ENCODE measurements at places on chromosomes 1 and 21.

DNA sequence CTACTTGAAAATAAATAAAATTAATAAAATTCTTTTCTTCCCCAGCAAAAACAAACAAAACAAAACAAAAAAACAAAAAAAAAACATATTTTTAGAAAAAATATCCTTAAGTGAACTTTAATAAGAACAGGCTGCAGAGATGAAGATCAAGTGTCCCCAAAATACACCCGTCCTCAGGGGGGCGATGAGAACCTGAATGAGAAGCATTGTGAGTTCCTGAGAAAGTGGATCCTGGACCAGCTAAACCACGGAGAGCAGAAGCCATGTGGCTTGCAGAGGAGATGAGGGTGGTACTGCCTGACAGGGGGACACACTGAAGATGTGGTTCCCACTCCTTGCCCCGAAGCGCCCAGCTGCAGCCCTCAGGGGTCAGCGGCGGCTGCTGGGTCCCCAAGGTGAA is 89.3 kb downstream of the ITPKB start:
- peak; percentile 64 for DNase-seq

GRCh38 chr21:41366522-41367151 is 4.8 kb downstream of the MX2 start:
- peak; percentile 97 for DNase-seq

DNA sequence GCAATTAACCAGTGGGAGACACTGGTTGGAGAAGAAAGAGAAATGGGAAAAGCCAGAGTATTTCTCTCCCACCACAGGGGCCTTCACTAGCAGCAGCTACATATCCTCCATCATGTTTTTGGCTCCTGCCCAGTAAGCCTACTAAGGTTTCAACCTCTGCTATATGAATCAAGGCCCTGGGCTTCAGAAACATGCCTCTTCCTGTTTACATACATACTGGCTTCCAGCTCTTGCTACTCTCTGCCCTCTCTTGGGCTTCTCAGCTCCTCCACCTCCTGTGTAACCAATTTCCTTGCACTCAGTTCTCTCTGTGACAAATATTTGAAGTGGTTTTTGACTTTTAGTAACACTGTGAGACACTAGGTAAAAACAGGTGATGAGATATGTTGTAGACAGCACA is 80.8 kb downstream of the LRRC7 start:
- DNase-seq, result no peak

GRCh38 chr1:243287652-243288051 is 31.8 kb downstream of the SDCCAG8 start:
- peak; percentile 91 for DNase-seq

GRCh38 chr1:95226781-95227660 is 7.0 kb upstream of the RWDD3 start:
- no peak for DNase-seq

DNA sequence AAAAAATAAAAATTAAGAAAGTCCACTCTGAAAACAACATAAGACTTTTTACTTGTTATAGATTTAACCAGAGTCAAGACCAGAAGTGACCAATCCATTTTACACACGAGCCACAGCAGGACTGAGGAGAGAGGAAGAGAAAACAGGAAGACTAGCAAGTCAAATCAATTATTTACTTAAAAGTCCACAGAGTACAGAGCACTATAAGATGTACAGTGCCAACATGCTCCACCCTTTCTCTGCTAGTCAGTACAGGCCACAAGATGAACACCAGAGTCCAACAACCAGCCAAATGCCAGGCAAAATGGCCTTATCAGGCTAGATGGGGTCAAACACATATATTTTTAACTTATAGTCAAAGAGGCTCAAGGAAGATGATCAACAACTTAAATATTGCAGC is 19.5 kb downstream of the LUZP1 start:
- DNase-seq, result peak; percentile 28

GRCh38 chr21:42047821-42048613 is 23.1 kb upstream of the UMODL1 start:
- peak; percentile 18 for DNase-seq

- peak; percentile 35 for DNase-seq
Observed at GRCh38 chr1:107691540-107691939, 273.4 kb downstream of the VAV3 start.

GRCh38 chr1:20440785-20441200 is 45.2 kb downstream of the CAMK2N1 start:
- peak; percentile 46 for DNase-seq

DNA sequence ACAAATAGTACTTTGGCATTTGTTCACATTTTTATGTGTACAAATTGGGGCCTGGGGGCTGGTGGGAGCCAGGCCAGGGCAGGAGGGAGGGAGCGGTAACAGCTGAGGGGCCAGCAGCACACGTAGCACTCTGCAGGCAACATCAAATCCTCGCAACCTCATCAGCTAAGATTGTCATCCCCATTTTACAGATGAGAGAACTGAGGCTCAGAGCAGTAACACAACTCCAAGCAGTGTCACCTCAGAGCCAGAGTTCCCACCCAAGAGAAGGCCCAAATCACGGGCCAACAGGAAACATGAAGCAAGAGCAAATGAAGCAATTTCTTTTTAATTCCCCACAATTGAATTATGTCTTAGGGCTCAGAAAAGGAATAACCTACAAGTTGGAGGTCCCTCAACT is 14.1 kb downstream of the IFFO2 start:
- no peak for DNase-seq

- DNase-seq, result peak; percentile 71
Observed at GRCh38 chr1:45359882-45360513, 19.8 kb upstream of the MUTYH start.

DNA sequence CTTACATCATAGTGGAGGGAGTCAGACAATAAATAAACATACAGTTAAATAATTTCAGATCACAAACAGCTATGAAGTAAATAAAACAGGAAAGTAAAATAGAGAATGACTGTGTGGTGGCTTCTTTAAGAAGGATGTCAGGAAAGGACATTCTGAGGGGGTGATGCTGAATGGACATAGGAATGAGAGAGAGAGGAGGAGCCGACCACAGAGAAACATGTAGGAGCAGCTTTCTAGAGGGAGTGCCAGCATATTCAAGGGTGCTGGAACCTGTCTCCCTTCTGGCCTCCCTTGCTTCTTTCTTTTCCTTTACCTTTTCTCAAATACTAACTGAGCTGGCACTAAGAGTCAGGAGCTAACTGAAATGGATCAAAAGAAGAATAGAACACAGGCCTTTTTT is 20.5 kb upstream of the BCL10 start:
- DNase-seq, result no peak

GRCh38 chr1:15148941-15149340 is 4.6 kb upstream of the TMEM51 start:
- no peak for DNase-seq

GRCh38 chr1:41108696-41109275 is 87.3 kb upstream of the SLFNL1 start:
- DNase-seq, result peak; percentile 19

GRCh38 chr1:239107676-239108075 is 278.7 kb upstream of the CHRM3 start:
- no peak for DNase-seq

- DNase-seq, result no peak
Observed at GRCh38 chr1:40392221-40392620, 18.7 kb downstream of the SMAP2 start.

DNA sequence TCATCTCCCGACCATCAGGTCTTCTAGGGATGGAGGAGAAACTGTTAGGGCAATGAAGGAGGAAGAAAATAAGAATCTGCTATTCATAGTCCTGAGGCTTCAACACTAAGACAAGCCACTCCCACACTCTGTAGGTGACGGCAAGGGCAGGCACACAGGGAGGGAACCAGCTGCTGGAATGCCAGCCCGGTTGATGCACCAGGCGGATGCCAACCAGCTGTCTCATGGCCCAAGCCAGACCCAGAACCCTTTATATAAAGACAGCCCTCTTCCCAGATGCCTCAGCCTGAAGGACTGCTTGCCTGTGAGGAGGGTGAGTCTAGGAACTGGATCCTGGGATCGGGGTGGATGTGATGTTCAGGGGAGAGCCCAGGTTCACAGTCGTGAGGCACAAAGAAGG is at the start of gene KPRP:
TSS of gene KPRP (plus strand) at position 279 of the 400 bp plus-strand sequence. CDS start 1,564 bp downstream, outside the sequence.
- no peak for DNase-seq

GRCh38 chr1:234728740-234729139 is 118.8 kb upstream of the IRF2BP2 start:
- no peak for DNase-seq

GRCh38 chr1:89276690-89277089 is 4.0 kb upstream of the GBP5 start:
- no peak for DNase-seq

DNA sequence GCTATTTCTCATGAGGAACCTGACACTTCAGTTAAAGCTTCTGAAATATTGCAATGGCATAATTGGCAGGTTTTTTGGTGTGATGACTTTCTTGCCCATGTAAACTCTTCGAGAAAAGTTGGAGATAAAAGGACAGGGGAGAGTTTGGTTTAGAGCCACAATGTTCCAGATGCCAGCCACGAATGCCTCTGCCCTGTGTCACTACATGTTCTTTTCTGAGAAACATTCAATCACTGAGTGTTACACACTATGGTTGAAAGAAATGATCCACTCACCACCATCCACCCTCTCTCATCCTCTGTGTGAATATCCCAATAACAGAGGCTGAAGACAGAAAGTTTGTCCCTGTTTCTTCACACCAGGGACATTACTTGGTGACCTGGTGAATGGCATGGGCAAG is 66.4 kb downstream of the TNFSF4 start:
- DNase-seq, result no peak

DNA sequence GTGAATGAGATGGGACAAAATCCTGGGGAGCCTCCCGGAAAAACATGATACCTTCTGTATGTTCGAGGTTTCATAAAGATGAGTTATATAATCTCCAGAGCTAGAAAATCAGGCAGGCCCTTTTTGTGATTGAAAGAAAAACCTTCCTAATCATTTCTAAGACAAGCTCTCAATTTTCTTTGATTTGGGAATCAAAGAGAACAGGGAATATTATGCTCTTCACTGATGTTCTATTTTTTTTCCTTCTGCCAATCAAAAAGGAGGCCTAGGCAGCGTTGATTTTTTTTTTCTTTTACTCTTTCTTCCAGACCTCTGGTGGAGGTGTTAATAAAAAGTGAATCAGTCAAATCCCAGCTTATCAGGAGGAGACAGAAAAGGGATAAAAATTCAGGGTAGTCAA is 34.5 kb downstream of the DIRAS3 start:
- no peak for DNase-seq

DNA sequence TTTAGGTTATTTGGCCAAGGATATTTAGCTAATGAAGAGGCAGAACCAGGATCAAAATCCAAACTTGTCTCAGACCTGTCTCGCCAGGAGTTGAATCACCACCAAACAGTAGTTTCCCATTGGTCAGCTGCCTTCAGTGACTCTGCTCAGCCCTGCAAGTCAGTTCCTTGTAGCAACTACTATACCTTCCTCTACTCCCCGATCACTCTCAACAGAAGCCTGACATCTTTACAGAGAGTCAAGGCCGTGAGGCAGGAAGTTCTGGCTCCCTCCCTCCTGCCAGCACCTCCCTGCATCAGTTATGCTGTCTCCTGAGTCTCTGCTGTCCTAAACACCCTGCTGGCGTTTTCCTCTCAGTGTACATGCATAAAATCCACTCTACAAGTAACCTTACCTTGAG is 13.2 kb downstream of the PSMD4 start:
- DNase-seq, result no peak

- no peak for DNase-seq
Observed at GRCh38 chr1:77832901-77833300, 53.5 kb downstream of the MIGA1 start.

GRCh38 chr1:56028244-56028643 is 551.1 kb downstream of the PLPP3 start:
- DNase-seq, result no peak

DNA sequence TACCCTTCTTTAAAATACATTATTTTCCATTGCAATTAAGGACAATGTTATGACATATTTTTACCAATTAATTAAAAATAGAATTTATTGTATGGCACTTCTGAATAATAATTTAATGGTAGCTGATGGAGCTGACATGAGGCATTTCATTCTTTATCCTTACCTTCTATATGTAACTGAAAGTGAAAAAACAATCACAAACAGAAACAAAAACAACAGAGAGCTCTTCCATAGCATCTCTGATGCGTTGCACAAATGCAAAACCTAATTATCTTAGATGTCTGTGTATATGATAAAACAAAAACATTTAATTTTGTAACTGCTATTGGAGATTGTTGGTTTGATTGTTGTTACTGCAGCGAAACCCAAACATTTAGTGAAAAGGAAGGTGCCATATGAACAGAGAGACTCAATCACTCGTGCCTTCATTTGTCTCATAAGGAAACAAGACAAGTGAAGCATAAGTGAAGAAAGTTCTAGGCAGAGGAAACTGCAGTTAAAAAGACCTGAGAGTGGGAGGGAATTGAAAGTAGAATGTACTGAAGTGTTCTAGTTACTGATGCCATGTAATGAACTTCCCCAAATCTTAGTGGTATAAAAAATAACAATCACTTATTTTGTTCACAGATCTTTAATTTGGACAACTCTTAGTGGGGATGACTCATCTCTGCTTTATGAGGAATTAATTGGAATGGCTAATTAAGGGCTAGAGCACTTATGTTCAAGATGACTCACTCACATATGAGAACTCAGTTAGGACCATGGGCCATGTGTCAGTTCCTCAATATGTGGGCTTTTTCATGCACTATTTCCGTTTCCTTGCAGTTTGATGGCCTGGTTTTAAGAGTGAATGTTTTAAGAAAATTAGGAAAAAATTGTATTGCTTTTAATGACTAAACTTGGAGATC is 245.0 kb upstream of the OLFM3 start:
- peak; percentile 3 for DNase-seq

- DNase-seq, result no peak
Observed at GRCh38 chr1:183841950-183842794, 37.3 kb downstream of the RGL1 start.

- DNase-seq, result peak; percentile 28
Observed at GRCh38 chr21:14306126-14306907, 76.6 kb downstream of the HSPA13 start.

DNA sequence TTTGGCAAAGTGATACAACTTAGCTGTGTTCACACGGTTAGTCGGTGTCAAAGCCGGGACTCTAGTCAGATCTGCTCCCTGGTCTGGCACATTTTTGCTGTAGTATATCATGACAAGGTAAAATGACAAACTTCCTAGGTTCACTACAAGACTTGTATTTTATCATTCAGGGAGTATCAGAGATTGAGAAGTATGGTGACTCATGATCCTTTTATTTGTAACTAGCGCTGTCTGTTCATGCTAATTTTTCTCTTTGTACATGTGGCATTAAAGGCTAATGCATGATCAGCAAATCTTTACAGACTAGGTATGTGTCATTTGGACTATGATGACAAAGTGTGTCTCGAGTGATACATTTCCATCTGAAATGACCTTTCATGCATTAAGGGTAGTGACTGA is 326.7 kb downstream of the SIPA1L2 start:
- DNase-seq, result no peak

GRCh38 chr21:41604583-41605041 is 96.7 kb upstream of the TMPRSS2 start:
- no peak for DNase-seq
